Thyroid gland (tissue), 4 donors: ENCODE measurements at places on chromosomes 16 and 17. TPM values are rescaled to one million over a fixed set of nuclear protein-coding genes. Genes with fewer than 3 reads are reported as not detected.

Gene LRRC37A3
- 13.9 TPM for total RNA-seq

Gene TBC1D3E
- total RNA-seq: not detected

Gene SYT17
- total RNA-seq: 9.1 TPM

Gene NOS2
- not detected for total RNA-seq

Gene PRAC2
- total RNA-seq: not detected

Gene ADAMTS18
- total RNA-seq: not detected

DNA sequence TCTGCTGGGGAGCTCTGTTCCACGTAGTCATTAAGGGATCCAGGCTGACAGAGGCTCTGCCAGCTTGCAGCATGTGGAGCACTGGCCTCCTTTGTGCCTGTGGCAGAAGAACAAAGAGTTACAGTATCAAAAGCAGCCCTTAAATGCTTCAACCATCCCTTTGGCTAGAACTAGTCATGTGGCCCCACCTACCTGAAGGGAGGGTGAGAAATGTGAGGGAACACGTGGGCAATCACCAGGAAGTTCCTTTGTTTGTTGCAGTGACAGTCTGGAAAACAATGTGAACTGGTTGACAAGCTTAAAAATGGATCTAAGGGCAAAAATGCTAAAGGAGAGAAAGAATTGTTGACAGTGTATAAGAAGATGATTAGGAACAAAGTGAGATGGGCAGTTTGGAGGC, 290.4 kb upstream of the HSBP1 start:
- DNase-seq: no peak
- no peak overlapping the region for H3K27ac ChIP-seq
- no peaks in the 10 kb centered on the region for H3K36me3 ChIP-seq
- no peaks in the 10 kb centered on the region for H3K27me3 ChIP-seq
- no peaks in the 10 kb centered on the region for H3K4me1 ChIP-seq
- no peak overlapping the region for H3K4me3 ChIP-seq

DNA sequence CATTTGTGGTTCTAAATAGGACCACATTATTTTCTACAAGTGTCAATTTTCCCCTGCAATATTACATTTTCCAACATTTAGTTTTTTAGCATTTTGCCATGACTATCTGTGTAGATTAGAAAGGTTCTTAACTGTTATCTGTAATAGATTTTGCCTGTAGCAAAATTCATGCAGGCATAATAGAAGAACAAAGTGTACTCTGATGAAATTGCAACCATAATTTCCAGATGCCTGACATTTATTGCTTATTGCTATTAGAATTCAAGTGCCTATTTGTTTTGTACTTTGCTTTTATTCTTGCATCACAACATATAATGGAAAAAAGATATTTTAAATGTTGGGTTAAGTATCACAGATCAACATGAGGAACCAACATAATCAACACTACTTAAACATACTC, 337.7 kb downstream of the TOX3 start:
- H3K4me1 ChIP-seq: no peaks in the 10 kb centered on the region
- H3K4me3 ChIP-seq: no peak overlapping the region

GRCh38 chr16:47504599-47504998, 43.5 kb downstream of the PHKB start:
- no peak overlapping the region for H3K4me3 ChIP-seq
- no peak for DNase-seq
- H3K27me3 ChIP-seq: no peaks in the 10 kb centered on the region
- no peaks in the 10 kb centered on the region for H3K4me1 ChIP-seq
- H3K36me3 ChIP-seq: peaks cover 16% of the 10 kb centered on the region

- no peak overlapping the region for H3K27ac ChIP-seq
- H3K4me3 ChIP-seq: no peak overlapping the region
- H3K27me3 ChIP-seq: no peaks in the 10 kb centered on the region
- no peak for DNase-seq
- H3K36me3 ChIP-seq: no peaks in the 10 kb centered on the region
- peaks cover 11% of the 10 kb centered on the region for H3K4me1 ChIP-seq
These were observed 2.6 kb downstream of the ABCA9 start for GRCh38 chr17:69058165-69058564.

DNA sequence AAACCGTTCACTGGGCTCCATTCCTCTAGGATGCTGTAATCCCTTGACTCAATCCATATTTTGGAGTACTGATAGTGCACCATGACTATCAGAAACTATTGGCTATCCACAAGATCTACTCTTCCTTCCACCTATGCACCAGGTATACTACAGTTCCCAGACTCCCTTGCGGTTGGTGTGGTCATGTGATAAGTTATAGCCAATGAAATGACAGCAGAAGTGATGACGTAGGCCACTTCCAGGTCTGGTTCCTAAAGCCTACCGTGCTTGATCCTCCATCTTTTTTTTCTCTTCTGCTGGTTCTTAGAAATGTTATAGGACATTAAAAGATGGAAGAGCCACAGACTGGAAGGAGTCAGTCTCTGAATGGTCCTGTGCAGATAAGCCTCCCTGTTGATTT, 278.8 kb upstream of the C16orf82 start:
- H3K4me1 ChIP-seq: no peaks in the 10 kb centered on the region
- H3K36me3 ChIP-seq: no peaks in the 10 kb centered on the region
- no peak overlapping the region for H3K4me3 ChIP-seq
- DNase-seq: no peak

GRCh38 chr17:46121165-46121764, 72.0 kb downstream of the KANSL1 start:
- H3K36me3 ChIP-seq: no peaks in the 10 kb centered on the region
- no peaks in the 10 kb centered on the region for H3K27me3 ChIP-seq
- H3K4me1 ChIP-seq: peaks cover 48% of the 10 kb centered on the region
- H3K27ac ChIP-seq: no peak overlapping the region

GRCh38 chr16:27318392-27319256, 4.8 kb downstream of the IL4R start:
- no peaks in the 10 kb centered on the region for H3K36me3 ChIP-seq
- H3K4me3 ChIP-seq: no peak overlapping the region
- peak; percentile 51 for DNase-seq
- H3K27ac ChIP-seq: peak overlapping the region; percentile 6
- peaks cover 11% of the 10 kb centered on the region for H3K4me1 ChIP-seq
- H3K27me3 ChIP-seq: no peaks in the 10 kb centered on the region

DNA sequence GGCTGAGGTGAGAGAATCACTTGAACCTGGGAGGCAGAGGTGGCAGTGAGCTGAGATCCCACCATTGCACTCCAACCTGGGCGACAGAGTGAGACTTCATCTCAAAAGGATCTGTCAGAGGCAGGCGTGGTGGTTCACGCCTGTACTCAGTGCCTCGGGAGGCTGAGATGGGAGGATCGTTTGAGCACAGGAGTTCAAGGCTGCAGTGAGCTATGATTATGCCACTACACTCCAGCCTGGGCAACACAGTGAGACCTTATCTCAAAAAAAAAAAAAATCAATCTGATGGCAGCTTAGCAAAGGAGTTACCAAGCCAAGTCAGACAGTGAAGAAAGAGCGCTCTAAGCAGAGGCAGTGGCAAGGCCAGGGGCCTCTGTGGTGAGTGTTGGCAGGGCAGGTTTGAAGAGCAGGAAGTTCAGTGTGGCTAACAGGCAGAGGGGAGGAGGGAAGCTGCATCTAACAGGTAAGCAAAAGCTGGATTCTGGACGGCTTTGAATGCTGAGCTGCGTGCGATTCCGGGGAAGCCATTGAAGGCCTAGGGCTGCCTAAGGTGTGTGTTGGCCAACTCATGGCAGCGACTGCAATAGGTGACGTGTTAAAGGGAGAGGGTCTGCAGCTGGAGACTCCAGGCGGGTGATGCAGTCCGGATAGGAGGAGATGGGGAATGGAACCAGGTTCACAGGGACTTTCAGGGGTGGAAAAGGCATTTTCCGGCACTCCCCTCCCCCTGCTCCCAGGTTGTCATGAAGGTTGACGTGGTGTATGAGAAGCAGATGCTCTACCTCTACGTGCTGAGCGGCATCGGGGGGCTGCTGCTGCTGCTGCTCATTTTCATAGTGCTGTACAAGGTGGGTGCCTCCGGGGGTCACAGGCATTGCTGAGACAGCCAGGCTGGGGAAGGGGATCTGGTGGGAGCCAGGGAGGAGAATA, 7.0 kb downstream of the ZNF768 start:
- no peak overlapping the region for H3K4me3 ChIP-seq
- H3K27ac ChIP-seq: no peak overlapping the region

GRCh38 chr16:6576606-6577005, 756.0 kb upstream of the RBFOX1 start:
- no peak overlapping the region for H3K4me3 ChIP-seq
- no peaks in the 10 kb centered on the region for H3K4me1 ChIP-seq
- no peaks in the 10 kb centered on the region for H3K36me3 ChIP-seq
- H3K27ac ChIP-seq: no peak overlapping the region
- no peak for DNase-seq
- H3K27me3 ChIP-seq: no peaks in the 10 kb centered on the region

DNA sequence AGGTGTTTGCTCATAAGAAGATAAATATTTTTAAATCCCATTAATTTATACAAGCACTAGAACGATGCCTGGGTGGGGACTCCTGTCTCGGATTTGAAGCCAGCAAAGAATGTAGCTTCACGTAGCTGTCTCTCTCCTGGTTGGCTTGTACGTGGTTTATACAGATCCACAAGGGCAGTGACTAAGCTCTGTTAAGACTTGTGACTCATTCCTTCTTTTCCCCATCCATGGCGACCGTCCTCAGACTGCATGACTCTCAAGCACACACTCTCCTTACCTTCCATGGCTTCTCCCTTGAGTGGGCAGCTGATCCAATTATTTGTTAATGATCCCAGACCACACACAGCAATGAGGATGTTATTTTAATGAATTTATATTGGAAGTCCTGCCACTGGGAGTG, 679.7 kb upstream of the SOX9 start:
- H3K27me3 ChIP-seq: no peaks in the 10 kb centered on the region
- H3K4me1 ChIP-seq: peaks cover 13% of the 10 kb centered on the region
- H3K36me3 ChIP-seq: no peaks in the 10 kb centered on the region

GRCh38 chr16:11169641-11170040, 86.4 kb downstream of the SOCS1 start:
- DNase-seq: no peak
- H3K27me3 ChIP-seq: no peaks in the 10 kb centered on the region
- no peaks in the 10 kb centered on the region for H3K4me1 ChIP-seq
- no peak overlapping the region for H3K27ac ChIP-seq
- no peak overlapping the region for H3K4me3 ChIP-seq

DNA sequence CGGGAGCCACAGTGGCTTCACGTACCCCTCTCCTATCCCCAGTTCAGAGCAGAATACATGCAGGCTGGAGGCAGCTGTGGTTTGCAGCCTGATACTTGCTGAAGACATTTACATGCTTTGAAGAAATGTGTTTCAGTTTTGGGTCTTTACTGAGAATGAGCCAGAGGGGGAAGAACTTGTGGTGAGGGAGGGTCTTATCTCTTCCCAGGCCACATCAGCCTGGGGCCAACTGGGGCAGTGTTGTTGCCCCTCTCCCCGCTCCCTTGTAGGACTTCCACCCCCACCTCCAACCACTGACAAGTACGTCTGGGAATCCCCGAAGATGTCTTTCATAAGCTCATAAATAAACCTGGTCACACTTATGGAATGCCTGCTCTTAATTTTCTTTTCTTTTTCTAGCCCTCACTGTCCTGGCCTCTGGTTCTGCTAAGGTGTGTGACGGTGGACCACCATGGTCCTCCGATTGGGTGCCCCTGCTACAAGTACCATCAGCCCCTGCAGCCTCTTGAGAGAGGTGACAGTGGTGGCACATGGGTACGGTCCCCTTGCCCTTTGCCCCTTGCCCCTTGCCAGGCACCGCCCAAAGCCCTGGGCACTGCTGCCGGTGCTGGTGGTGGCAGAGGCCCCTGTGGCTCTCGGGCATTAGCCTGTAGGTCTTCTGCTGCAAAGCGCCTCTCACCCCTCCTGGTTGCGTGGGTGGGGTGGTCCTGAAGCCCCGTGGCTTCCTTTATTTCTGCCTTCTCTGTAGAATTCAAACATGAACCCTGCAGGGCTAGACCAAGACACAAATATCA, 144.8 kb upstream of the RPH3AL start:
- H3K27ac ChIP-seq: no peak overlapping the region
- no peak overlapping the region for H3K4me3 ChIP-seq
- no peaks in the 10 kb centered on the region for H3K36me3 ChIP-seq
- no peaks in the 10 kb centered on the region for H3K27me3 ChIP-seq

GRCh38 chr17:4823373-4824089, 9.6 kb upstream of the MINK1 start:
- H3K27me3 ChIP-seq: no peaks in the 10 kb centered on the region
- peak; percentile 40 for DNase-seq
- peaks cover 11% of the 10 kb centered on the region for H3K4me1 ChIP-seq
- H3K36me3 ChIP-seq: no peaks in the 10 kb centered on the region
- H3K4me3 ChIP-seq: no peak overlapping the region

DNA sequence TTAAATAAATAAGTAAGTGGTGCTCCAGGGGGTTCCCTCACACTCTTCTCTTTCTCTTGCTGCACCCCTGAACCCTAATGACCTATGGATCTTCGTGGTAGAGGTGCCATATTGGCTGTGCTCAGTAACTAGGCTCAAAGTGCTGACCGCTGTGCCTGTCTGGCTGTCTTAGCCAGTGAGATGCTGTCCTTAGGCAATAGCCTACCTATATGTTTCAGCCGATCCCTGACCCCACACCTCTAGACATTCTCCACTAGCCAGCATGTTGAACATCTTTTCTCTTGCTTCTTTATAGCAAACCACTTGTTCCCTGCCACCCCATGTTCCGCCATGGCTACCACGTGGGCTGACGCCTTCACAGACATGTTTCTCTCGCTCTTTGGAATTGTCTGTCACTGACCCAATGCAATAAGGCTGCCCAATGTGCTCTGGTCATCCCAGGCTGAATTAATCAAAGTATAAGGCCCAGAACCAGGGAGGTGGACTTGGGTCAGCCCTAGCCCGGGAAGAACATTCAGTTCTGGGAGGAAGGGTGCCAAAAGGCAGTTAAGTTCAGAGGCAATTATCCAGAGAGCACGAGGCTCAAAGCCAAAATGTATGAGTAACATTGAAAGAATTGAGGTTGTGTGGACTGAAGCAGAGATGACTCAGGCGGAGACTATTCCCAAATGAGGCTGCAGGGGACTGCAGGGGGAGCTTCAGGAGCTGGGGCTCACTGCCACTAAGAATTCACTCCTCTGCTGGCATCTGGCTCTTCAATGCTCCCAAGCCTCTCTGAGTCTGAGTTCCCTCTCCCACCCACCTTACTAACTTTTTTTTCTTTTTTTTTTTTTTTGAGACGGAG, 28.7 kb upstream of the TNRC6A start:
- H3K4me3 ChIP-seq: no peak overlapping the region
- peaks cover 4% of the 10 kb centered on the region for H3K4me1 ChIP-seq
- H3K27me3 ChIP-seq: no peaks in the 10 kb centered on the region
- DNase-seq: peak; percentile 53
- H3K36me3 ChIP-seq: no peaks in the 10 kb centered on the region
- peak overlapping the region; percentile 39 for H3K27ac ChIP-seq

DNA sequence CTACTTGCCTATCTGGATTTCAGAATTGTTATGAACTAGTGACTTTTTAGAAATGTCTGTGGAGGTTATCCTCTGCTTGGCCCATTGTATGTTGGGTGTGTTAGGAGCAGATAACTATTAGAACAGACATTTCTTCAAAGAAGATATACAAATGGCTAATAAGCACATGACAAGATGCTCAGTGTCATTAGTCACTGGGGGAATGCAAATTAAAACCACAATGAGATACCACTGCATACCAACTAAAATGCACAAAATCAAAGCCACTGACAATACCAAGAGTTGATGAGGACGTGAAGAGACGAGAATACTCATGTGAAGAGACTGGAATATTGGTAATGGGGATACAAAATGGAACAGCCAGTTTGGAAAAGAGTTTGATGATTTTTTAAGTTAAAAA, 39.2 kb downstream of the CEP112 start:
- H3K4me1 ChIP-seq: no peaks in the 10 kb centered on the region
- H3K36me3 ChIP-seq: no peaks in the 10 kb centered on the region
- no peak for DNase-seq

GRCh38 chr17:16377941-16378341, 3.0 kb upstream of the UBB start:
- no peak overlapping the region for H3K27ac ChIP-seq
- no peak for DNase-seq
- no peak overlapping the region for H3K4me3 ChIP-seq
- peaks cover 10% of the 10 kb centered on the region for H3K4me1 ChIP-seq
